ENCODE measurements at places on chromosomes 12 and 14.

GRCh38 chr12:70379846-70380245, 13.8 kb downstream of the KCNMB4 start:
- DNase-seq = no peak

- DNase-seq = peak; percentile 82
Observed at GRCh38 chr12:55188974-55189556, 31.8 kb upstream of the OR10A7 start.

- DNase-seq = no peak
Observed at GRCh38 chr12:107442326-107442987, 243.1 kb upstream of the PWP1 start.

GRCh38 chr12:15772405-15773018, 16.7 kb downstream of the EPS8 start:
- DNase-seq = peak; percentile 22

DNA sequence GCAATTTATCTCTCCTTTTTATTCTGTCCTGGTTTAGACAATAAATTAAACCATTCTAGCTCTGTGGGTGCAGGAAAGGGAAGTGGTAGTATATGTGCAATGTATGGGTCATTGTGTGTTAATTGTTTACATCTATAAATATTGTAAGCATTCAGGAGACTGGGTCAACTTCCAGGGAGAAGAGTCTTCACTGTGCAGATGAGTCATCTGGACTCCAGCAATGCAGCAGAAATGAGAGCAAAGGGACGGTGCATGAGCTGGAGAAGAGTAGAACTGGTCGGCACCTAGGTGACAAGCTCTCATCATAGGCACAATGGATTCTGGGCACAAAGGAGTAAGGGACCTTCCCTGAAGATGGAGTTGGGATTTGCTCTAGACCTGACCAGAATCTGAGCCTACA, 211.1 kb upstream of the DAAM1 start:
- no peak for DNase-seq

DNA sequence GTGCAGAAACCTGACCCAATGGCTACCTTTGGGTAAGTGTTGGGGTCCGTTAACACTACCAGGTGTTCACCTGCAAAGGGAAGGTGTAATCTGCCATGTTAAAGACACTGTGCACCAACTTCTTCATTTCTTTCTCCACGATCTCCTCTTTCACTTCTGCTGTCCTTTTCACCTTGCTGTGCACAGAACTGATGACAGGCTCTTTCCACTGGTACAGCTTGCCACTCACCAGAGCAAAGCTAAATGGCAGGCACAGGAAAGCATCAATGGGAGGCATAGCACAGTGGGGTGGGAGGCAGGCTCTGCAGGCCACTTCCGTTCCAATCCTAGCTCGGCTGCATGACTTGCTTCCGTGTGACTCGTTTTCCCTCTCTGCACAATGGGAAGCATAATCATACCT, 2.6 kb upstream of the C12orf76 start:
- DNase-seq = no peak

DNA sequence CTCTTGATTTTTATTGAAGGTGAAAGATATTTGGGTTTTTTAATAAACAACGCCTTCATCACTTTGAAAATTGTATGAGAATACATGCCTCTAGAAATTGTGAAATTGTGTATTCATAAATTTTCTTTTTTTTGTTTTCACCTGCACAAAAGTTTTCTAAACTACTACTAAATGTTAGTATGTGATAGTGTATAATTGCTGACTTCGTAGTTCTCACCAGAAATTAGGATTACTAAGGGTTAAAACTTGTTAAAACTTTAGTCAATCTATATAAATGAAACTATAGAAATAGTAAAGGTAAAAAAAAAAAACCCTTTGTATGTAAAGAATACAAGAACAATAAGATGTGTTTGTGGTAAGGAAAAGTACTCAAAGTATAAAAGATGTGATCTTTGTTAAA, 496.5 kb upstream of the ATP2B1 start:
- DNase-seq = no peak

DNA sequence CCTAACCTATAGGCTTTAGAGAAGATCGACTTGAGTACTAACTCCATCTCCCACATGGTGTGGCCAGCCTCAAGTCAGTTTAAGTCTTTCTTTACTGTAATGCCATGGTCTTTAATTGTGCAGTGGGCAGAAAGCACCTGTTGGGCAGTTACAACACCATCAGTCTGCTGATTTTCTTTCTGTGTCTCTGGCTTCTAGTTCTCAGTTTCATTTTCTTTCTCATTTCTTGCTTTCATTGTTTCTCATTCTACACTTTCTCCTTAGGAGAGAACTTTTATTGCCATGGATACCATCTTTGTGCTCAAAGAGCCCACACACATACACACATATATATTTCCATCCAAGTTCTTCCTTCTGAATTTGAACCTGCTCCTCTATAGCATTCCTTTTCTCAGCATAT, 96.1 kb upstream of the SLC16A7 start:
- DNase-seq = no peak
